K562 (cell line): ENCODE measurements at places on chromosomes 16 and 17. TPM values are rescaled to one million over a fixed set of nuclear protein-coding genes. Genes with fewer than 3 reads are reported as not detected.

- no peak overlapping the region for H3K27ac ChIP-seq
- H3K4me1 ChIP-seq, result no peaks in the 10 kb centered on the region
- no peaks in the 10 kb centered on the region for H3K27me3 ChIP-seq
Measured at GRCh38 chr16:13864689-13865088, 55.3 kb upstream of the ERCC4 start.

GRCh38 chr17:3972931-3973330 lies 8.7 kb upstream of the ATP2A3 start:
- H3K27ac ChIP-seq, result no peak overlapping the region; the same call in 2 of the 3 replicates
- no peaks in the 10 kb centered on the region for H3K36me3 ChIP-seq
- H3K4me1 ChIP-seq, result peaks cover 30% of the 10 kb centered on the region
- no peak for DNase-seq
- no peak overlapping the region for H3K4me3 ChIP-seq

Gene SLC16A6
- total RNA-seq, result 0.16 and 0.42 TPM in 2 replicates

GRCh38 chr16:75099738-75100602 lies 16.6 kb downstream of the LDHD start:
- peaks cover 24% of the 10 kb centered on the region; the same call in 2 of the 3 replicates for H3K36me3 ChIP-seq
- no peak for DNase-seq
- H3K4me1 ChIP-seq, result peaks cover 15% of the 10 kb centered on the region
- no peak overlapping the region for H3K4me3 ChIP-seq
- H3K27me3 ChIP-seq, result no peaks in the 10 kb centered on the region

Gene SLC2A4
- 3.4 and 3.5 TPM in 2 replicates for total RNA-seq

DNA sequence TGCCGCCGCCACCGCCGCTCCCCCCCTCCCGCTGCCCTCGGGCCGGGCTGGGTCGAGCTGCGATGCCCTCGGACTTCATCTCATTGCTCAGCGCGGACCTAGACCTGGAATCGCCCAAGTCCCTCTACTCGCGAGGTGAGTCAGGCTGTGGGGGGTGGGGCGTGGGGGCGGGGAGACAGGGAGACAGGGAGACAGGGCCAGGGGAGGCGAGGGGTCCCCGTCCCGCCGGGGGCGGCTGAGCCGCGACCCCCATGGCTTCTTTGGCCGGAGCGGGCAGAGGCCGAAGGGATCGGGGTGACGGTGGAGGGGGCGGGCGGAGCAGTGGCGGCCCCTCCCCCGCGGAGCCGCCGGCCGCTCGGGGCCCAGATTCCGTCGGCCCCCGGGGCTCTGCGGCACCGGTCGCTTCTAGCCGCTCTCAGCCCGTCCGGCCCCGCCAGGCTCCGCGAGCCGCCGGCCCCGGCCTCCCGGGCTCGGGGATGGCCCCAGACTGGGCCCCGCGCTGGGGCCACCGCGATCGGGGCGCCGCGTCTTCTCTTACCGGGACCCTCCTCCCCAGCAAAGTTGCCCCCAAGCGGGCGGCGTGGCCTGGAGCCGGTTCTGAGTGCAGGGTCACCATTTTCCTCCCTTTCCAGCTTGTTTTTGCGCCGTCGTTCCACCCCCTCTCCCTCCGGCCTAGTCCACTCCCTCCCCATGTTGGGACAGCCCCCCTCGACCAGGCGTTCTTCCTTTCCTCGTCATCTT lies 644 bp downstream of the NFAT5 start:
- H3K4me3 ChIP-seq, result peak overlapping the region; percentile 98
- peaks cover 9% of the 10 kb centered on the region for H3K4me1 ChIP-seq
- peak; percentile 75 for DNase-seq
- H3K36me3 ChIP-seq, result peaks cover 17% of the 10 kb centered on the region
- H3K27me3 ChIP-seq, result no peaks in the 10 kb centered on the region

GRCh38 chr16:18984435-18985005 lies 786 bp downstream of the TMC7 start:
- no peak for DNase-seq
- H3K27me3 ChIP-seq, result no peaks in the 10 kb centered on the region; the same call in 2 of the 3 replicates
- H3K4me1 ChIP-seq, result peaks cover 7% of the 10 kb centered on the region

GRCh38 chr17:43917348-43918025 lies 10.2 kb upstream of the MPP2 start:
- H3K27me3 ChIP-seq, result peaks cover 52% of the 10 kb centered on the region
- H3K4me1 ChIP-seq, result peaks cover 10% of the 10 kb centered on the region
- DNase-seq, result peak; percentile 53
- no peak overlapping the region for H3K4me3 ChIP-seq
